Activated naive CD4-positive, alpha-beta T cell treated with anti-CD3 and anti-CD28 coated beads for 36 hours (primary cell): ENCODE measurements at places on chromosomes 16 and 17. TPM values are rescaled to one million over a fixed set of nuclear protein-coding genes. Genes with fewer than 3 reads are reported as not detected.

CNTNAP1 gene
- total RNA-seq = 1.5 TPM

IL32 gene
- 991 TPM for total RNA-seq

CMTM2 gene
- not detected for total RNA-seq

OTOP2 gene
- not detected for total RNA-seq

PDE6G gene
- 0.83 TPM for total RNA-seq

TP53TG3 gene
- not detected for total RNA-seq

CLEC18B gene
- not detected for total RNA-seq

DNA sequence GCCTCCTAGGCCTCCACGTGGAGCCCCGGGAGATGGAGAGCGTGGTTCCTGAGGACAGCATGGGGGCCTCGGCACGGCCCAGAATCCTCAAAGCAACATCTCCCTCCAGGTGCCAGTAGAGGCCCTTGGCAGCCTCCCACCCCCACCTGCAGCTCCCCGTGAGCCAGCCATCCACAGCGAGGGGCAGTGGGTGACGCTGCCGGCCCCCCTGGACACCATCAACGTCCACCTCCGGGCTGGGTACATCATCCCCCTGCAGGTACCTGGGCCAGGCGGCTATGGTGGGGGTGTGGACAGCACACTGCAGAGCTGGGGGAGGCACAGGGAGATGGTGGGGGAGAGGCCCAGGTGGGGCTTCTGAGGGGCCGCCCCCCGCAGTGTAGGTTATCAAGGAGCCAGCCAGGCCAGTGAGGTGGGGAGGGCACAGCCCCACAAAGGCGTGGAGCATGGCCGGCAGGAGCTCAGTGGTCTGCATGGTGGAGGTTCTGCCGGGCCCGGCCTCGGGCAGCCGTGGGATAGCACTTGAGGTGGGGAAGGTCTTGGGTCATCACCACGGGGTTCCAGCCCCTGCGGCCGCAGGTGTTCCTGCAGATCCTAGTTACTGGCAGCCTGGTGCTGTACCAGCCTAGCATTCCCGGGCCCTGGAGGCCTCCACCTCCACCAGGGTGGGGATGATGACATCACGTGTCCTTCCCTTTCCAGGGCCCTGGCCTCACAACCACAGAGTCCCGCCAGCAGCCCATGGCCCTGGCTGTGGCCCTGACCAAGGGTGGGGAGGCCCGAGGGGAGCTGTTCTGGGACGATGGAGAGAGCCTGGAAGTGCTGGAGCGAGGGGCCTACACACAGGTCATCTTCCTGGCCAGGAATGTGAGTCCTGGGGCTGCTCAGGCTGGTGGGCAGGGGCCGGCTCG is 16.4 kb downstream of the GAA start:
- DNase-seq = no peak

GRCh38 chr17:7403043-7403726 is 712 bp downstream of the TMEM256 start:
- no peak for DNase-seq

- no peak for DNase-seq
Observed at GRCh38 chr16:56222474-56222997, 31.2 kb downstream of the GNAO1 start.

GRCh38 chr16:12358898-12359297 is 382.4 kb downstream of the SNX29 start:
- no peak for DNase-seq

DNA sequence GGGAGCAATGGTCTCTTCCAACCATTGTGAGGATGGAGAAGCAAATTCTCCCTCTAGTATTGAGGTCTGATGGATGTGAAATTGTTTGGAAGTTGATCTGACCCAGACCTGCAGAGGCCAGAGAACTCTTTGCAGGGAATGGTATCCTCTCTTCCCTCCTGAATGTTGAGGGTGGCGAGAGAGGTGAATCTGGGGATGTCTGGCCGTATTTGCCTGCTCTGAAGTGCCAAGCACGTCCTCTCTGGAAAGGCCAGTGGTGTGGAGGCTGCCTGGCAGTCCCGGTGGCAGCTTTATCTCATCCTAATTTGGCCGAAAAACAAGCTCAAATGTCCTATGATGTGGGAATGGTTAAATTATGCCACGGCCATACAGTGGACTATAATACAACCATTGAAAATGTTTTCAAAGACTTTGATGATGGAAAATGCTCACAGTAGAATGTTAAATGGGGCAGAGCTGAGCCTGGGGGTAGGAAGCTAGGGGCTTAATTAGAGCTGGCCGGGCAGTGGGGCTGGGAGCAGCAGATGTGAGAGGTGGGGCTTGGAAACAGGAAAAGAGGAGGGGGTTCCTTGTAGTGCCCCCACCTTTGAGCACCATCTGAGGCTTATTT is 30.8 kb downstream of the WSCD1 start:
- no peak for DNase-seq

GRCh38 chr16:50133214-50133613 is 19.9 kb upstream of the TENT4B start:
- no peak for DNase-seq

- no peak for DNase-seq
Observed at GRCh38 chr17:6255322-6255721, 179.6 kb downstream of the AIPL1 start.

DNA sequence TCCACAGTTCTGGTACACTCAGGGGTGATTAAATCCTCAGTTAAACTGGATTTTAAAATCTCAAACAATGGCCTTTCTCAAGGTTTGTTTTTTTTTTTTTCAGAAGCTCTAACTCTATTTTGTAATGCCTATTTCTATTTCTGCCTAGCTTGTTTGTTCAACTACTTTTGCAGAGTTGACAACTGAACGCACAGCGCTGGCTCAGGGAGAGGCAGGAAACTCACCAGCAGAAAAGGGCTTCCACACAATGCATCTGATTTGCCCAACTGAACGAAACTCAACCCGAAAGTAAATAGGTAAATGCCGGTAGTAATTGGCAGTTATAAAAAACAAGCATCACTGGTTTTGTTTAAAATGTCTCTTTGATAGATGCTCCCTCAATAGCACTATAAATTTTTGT is 52.7 kb upstream of the CNEP1R1 start:
- no peak for DNase-seq

GRCh38 chr17:16349431-16349830 is 3.8 kb downstream of the CENPV start:
- no peak for DNase-seq

- no peak for DNase-seq
Observed at GRCh38 chr17:38504216-38504615, 76.0 kb downstream of the ARHGAP23 start.

GRCh38 chr16:81316176-81316496 is 1.4 kb downstream of the GAN start:
- no peak for DNase-seq

DNA sequence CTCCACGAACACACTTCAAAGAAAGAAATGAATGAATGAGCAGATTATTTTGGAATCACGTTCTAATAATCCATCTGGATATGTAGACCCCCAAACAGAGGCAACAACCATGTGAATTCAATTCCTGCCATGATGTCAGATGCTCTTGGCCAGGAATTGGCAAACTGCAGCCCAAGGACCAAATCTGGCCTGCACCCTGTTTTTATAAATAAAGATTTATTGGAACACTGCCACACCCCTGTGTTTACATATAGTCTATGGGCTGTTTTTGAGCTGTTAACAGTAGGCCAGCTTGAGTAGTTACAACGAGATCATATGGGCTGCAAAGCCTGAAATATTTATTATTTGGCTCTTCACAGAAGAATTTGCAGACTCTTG is 336.0 kb upstream of the ZFHX3 start:
- no peak for DNase-seq

DNA sequence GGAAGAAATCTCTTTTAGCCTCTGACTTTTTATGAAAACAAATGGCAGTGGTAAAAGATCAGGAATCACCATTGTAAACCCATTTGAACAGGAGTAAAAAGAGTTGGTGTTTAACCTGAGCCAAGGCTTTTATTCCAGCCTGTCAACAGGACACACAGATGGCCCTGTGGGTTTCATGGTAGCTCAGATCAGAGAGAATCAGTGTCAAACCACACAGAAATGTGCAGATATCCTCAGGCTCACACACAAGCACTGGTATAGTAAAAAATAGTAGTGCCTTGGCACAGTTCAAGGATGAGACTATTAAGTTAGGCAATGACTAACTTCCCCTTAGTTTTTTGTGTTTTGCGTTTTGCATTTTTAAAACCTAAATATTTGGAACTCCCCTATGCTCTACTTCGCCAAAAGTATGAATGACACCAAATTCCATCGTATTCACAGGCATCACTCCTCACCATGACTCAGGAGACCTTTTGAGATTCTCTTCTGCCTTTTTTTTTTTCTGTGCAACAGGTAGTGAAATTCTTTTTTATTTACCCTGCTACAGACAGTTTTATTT is 1200.0 kb downstream of the CDH11 start:
- DNase-seq = no peak

DNA sequence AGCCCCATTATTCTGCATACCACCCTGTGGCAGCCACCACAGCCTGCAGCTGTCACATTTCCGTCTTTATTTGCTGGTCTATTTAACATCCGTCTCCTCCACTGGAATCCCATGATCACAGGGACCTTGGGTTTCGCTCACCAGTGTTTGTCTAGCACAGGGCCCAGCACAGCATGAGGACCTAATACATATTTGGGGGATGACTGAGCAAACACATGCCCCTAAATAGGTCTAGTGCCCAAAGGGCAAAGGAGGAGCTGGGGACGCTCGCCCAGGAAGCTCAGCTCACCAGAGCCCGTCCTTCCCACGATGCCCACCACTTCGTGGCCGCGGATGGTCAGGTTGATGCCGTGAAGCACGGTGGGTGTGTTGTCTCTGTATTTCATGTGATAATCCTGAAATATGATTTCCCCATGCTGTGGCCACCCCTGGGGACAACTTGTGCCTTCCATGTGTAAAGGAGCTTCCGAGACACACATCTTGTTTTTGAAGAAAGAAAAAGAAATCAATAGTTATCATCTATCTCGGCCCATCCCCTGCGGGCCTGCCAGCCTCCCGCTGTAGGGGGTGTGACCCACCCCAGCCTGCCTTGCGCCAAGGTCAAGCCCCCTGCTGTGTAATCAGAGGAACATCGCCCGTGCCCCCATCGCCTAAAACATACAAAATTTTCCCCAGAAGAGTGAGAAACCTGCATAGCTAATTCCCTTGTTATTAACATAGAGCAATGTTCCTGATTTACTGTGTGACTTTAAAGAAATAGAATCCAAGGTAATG is 21.0 kb upstream of the ABCC12 start:
- DNase-seq = no peak

- no peak for DNase-seq
Observed at GRCh38 chr17:75308732-75309629, 19.7 kb upstream of the SLC25A19 start.

DNA sequence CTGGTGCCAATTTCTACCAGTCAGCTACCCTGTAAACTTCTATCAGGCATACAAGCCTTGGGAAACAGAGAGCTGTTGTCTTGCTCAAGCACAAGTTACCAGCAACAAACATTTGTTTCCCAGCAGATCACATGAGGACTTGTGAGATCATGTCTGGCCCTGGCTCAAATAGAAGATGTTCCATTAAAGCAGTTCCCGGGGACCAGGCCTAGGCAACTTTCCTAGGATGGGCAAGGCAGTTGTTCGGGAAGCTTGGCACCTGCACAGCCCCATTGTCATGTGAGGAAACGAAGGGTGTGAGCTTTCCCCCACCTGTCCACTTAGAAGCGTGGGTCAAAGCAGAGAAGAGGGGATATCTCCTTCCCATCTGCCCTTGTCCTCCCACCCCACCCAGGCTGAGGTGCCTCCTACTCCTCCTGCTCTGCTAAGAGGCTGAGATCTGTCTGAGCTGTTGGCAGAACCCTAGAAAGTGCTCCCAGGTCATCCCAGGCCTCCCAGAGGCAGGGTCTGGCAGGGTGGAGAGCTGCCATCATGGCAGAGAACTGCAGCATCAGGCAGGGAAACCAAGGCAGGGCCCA is 11.2 kb upstream of the SLC47A2 start:
- no peak for DNase-seq

GRCh38 chr17:51951741-51952140 is 206.8 kb downstream of the CA10 start:
- no peak for DNase-seq

DNA sequence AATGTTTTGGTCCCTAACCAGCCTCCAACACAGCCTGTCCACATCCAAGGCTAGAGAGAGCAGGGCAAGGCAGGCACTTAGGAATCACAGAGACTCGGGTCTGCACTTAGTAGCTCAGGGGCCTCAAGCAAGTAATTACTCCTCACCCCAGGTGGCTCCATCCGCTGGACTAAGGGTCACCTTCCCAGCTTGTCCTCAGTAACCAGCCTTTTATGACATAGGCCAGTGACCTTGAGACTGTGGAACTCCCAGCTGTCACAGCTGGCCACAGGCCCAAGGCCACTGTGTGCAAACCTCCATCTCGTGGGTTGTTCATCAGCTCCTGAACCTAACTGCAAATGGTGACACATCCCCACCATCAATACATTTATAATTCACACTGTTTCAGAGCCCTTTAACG is 68.6 kb downstream of the CDYL2 start:
- no peak for DNase-seq

DNA sequence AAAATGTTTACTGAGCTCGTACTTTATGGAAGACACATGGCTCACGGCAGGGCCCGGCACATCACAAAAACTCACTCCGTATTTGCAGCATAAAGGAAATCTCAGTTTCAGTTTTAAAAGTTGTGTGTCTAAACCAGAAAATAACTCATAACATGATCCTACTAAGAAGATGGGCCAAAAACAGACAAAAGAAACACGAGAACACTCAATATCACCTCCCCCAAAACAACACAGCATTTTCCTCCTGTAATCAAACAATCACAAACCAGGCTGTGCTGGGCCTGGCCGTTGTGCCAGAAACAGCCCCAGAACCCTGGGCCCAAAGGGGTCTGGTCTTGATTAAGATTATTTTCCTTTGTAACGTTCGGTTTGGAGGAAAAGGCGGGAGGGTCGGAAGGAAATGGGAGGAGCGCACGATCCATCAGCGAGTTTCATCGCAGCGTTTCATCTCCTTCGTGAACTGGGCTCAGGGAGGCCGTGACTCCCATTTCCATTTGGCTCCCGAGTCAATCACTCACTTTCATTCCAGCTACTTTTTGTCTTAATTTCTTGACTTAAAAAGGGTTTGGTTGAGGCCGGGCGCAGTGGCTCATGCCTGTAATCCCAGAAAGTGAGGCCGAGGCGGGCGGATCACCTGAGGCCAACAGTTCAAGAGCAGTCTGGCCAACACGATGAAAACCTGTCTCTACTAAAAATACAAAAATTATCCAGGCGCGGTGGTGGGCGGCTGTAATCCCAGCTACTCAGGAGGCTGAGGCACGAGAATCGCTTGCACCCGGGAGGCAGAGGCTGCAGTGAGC is 61.4 kb downstream of the NXN start:
- DNase-seq = no peak

GRCh38 chr16:77330332-77331042 is 104.3 kb downstream of the ADAMTS18 start:
- DNase-seq = peak; percentile 58

DNA sequence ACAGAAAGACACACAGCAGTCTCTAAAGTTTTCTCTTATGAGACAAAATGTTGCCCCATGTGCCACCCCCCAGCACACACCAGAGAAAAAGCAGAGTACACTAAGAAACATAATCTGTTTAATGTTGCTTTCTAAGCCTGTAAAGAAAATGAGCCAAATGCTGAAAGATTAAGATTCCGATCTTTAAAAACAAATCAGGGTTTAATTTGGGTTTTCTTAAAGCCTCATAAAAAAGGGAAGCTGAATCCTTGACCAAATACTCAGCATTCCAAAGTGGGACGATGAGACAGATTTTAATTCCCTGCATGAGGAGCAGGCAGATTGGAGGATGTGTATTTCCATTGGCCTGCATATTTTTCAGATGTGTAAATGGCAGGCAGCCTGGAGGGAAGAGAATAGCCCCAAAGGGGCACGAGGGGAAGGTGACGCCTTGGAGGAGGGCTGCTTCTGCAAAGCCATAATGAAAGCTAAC is 118.4 kb downstream of the COPRS start:
- no peak for DNase-seq
